ENCODE measurements at places on chromosomes 3 and 15.
A peak's percentile ranks its signal among the peaks of the same experiment; 100 is the strongest.

GRCh38 chr3:77055841-77056341 is 16.0 kb downstream of the ROBO2 start:
- DNase-seq = no peak

DNA sequence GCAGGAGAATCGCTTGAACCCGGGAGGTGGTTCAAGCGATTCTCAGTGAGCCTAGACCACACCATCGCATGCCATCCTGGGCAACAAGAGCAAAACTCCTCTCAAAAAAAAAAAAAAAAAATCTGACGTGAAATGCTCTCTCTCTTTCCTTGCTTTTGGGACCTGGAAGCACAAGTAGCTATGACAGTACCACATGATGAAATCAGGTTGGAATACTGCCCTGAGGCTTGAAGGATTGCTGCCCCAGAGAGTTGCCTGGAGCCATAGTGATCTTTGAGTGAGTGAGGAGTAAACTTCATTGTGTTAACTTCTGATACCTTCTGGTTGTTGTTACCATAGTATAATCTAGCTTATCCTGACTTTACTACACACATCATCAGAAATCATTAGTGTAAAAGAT is 23.3 kb downstream of the AKAP13 start:
- no peak for DNase-seq

DNA sequence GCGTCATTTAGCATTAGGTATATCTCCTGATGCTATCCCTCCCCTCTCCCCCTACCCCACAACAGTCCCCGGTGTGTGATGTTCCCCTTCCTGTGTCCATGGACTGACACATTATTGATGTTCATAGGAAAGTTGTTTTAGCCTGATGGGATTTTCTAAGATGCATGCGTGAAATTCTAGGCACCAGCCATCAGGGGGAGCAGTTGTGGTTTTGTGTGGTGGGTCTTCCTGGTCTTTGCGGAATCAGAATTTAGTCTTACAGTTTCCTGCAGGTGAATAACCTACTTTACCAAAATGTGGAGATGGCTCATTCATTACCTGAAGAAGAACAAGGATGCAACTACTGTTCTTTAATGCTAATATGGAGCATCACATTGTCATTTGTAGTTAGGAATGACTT is 455.0 kb upstream of the THBS1 start:
- DNase-seq = no peak

DNA sequence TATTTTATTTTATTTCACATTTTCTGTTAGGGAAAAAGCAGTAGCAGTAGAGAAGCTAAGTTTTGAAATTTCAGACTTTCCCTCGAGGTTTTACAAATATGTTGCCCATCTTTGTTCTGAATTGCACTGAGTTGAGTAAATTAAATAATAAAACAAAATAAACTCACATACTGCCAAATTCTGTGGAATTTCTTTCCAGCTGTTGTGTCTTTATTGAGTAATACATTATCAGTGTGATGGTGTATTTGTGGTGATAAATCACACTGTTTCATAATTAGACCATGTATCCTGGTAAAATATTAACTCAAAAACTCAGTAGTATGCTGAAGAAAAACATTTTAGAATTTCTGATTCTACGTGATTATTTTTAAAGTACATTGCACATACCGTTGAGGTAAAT is 592.1 kb downstream of the SI start:
- DNase-seq = no peak

DNA sequence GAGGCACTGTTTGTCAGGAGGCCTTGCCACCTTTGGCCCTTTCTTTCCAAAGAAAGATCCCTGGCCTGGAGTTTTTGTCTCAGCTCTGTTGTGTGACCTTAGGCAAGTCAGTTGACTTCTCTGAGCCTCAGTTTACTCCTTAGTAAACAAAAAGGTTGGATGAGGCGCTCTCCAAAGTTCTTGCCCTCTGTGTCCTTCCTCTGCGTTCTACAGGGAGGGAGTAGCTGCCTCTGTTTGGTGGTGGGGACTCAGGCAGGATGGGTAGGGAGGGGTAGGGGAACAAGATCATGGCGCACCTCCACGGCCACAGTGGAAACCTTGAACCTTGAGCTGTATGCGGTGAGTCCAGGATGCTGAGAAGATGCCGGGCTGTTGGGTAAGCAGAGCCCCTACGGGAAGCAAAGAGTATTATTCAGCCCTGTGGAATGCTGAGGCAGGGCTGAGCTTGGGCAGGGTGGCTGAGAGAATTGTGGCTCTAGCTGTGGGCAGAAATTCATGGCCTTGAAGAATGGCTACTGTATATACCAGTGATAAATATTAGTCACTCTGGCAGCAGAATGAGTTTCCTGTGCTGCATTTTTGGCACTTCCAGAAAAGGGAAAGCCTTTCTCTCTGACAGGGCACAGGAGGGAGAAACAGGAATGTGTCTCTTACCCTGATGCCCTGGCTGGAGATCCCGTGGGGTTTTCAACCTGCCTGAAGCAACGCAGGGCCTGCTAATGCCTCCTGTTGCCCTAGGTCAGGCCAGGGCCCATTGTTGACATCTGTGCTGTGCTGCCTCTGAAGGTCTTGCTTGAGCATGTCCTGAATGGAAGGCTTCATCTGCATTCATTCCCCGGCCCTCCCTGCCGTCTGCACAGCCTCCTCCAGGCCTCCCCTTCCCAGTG is 39.9 kb downstream of the SMAD3 start:
- DNase-seq = no peak

- peak; percentile 75 for DNase-seq
These were observed 29.7 kb upstream of the STRIT1 start for GRCh38 chr3:155323063-155323666.

GRCh38 chr15:67879440-67880129 is 39.7 kb upstream of the RNU6-1 start:
- no peak for DNase-seq

- DNase-seq = no peak
These were observed 93.9 kb downstream of the NAALADL2 start for GRCh38 chr3:174953068-174953467.

DNA sequence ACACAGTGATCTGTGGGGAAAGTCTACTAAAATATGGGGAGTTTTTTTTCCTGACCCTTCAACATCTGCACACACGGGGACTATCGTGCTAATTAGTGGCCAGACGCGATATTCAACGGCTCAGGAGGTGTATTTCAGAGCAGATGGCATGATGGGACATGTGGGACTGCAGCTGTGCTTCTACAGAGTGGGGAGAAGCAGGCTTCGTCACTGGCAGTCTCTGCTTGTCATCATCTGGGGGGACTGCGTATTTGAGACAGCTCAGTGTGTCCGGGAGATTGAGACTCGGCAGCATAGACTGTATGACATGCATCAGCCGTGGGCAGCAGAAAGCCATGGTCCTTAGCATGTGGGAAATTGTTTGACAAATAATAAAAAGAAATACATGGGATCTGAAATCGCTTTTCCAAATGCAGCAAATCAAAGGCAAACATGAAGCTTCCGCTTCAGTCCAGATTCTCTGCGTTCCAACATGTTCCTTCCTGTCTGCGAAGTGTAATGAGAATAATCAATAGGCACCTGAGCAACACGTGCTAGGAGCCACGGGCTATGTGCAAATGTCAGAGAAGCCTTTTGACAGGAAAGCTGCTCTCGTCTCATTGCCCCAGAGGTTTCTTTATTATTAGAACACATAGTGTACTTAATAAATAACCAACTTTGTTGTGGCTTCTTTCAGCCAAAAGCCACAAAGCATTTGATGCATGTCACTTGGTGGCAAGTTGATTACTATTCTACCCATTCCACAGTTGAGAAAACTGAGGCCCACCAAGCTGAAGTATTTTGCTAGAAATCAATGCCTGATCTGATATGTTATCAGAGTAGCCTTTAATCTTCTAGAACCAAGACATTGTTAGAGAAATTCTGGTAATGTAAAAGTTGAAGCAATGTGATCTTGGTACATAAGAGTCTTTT is 276.3 kb downstream of the RYR3 start:
- DNase-seq = no peak

- DNase-seq = no peak
These were observed 71.9 kb downstream of the SYNM start for GRCh38 chr15:99176757-99177156.

GRCh38 chr3:50147447-50147846 is 7.7 kb upstream of the SEMA3F start:
- DNase-seq = no peak

GRCh38 chr3:129461461-129462146 is 21.6 kb downstream of the IFT122 start:
- no peak for DNase-seq

DNA sequence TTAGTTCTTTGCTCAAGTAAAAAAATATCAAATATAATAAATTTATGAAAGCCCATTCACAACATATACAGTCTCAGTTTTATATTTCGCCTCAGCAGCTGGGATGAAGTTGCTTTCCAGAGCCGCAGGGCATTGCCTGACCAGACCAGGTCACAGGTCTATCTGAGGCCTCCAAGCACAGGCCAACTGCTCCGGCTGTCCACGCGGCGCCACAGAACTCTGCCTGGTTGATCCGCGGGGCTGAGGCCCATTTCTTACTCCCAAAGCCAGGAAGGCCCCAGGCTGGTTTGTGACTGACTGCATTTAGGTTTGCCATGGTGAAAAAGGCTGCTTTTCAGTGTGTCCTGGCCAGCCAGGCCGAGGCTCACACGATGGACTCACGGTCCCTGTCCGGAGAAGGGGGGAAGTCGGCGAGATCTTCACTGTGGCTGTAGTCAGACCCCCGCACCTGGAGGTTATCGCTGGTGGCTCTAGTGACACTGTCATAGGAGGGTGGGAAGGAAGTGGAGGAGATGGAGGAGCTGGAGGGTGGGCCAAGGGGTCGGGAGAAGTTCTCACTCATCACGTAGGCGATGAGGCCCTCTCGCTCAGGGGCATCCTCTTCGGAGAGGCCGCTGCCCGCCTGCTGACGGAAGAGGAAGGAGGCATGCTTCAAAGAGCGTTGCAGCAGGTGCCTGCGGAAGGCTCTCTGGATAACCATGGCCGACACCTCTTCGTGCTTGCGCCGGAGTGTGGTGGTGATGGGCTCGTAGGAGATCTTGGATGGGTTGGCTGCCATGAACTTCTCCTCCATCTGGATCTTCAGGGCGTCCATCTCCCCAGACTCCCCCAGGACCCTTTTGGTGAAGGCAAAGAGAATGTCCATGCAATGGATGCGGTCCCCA is 54.1 kb downstream of the EXOG start:
- no peak for DNase-seq

DNA sequence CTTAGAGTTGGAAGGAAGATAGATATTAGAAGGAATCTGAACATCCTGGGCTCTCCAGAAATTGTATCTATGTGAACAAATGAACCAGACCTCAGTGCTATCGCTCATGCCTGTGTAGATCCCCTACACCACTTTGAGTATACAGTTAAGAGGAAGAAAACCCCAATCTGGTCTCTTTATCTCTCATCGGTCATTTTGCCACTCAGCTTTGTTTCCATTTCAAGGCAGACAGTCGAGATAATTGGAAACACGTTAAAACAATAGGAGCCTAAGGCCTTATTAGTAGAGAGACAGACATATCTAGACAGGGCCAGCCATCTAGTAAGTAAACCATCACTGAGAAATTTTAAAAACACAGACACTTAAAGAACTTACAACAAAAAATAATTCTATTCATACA is 101.6 kb downstream of the MYLK start:
- no peak for DNase-seq

GRCh38 chr3:170059447-170059846 is 21.7 kb downstream of the GPR160 start:
- no peak for DNase-seq

GRCh38 chr3:106228271-106228670 is 359.5 kb upstream of the CBLB start:
- no peak for DNase-seq

DNA sequence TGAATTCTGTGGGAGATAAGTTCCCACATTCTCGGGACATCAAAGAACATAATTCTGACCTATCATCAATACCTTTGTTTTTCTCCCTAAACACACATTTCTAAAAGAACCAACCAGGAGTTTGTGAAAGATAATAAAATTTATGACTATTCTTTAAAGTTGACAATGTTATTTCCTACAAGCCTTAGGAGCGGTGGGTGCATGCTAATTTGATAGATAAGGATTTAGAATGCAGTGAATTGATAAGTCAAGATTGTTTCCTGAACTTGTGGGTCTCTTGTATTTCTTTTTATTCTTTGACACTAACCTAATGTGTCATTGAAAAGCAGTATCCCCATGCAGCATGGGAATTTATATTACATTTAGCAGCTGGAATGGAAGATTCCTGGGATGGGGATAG is 10.3 kb upstream of the UBE2E2 start:
- no peak for DNase-seq

DNA sequence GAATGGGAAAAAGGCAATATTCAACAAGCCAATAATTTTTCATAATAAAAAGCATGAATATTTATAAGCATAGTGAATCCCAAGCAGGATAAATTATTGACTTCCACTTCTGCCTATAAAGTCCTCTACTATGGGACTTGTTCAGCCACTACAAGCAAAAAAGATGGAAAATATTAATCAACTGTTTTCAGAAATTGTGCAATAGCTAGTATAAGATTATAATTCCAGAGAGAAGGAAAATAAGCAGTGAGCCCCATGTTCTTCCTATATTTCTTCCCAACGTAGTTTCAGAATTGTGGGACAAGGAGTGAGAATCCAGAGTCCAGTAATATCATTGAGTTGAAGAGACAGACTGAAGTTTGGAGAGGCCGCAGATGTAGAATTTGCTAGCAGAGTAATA is 24.3 kb downstream of the SGO1 start:
- no peak for DNase-seq

DNA sequence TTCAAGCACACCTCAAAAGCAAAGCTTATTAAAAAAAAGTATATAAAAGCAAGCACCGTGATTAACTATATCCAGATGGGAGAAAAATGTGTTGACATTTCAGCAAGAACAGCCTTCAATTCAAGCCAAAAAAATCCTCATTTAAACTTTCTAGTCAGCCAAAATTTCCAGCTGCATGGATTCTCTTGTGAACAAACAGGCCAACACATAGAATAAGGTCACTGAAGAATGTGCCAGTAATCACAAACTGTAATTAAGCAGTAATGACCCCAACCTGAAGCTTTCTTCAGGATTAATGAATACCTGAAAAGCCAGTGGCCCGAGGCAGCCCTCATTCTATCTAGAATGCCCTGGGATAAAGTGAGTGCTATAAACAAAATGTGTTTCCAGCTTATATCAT is 130.7 kb upstream of the KCNMB2 start:
- DNase-seq = peak; percentile 73

DNA sequence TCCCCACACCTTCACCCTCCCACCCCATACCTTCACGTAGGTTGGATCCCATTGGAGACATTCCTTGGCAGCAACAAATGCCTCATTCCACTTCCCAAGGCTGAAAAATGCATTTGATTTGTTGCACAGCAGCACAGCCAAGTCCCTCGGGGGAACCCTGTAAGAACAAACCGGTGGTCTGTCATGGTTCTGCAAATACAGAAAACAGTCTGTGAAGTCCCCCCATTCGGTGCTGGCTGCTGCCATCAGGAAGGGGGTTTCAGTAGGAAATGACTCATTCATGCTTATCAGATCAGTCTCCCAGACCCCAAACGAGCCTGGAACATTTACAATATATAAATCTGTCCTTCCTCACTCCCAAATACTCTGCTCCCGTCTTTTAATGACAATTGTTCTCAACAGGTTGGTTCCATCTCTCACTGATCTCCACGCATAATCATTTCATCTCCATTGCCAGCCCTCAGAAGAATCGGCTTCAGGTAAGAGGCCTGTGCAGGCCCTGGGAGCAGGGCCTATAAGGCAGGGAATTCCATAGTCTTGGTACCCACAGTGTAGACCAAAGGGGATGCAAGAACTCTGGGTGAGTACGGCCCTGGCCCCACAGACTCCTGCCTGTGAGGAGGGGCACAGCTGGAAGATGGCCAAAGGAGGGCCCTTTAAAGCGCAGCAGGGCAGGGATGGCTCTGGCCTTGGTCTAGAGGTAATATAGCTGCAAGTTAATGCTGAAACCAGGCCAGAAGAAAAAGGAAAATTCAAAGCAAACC is 41.6 kb downstream of the TRANK1 start:
- no peak for DNase-seq
